ENCODE measurements at places on chromosomes 4 and X. TPM values are rescaled to one million over a fixed set of nuclear protein-coding genes. Genes with fewer than 3 reads are reported as not detected.

IL13RA1 gene
- 0.62 TPM for total RNA-seq

ANOS1 gene
- 0.08 TPM for total RNA-seq

NLGN3 gene
- 1.9 TPM for total RNA-seq

TIGD2 gene
- total RNA-seq = 5.3 TPM

MAGEE2 gene
- not detected for total RNA-seq

PITX2 gene
- total RNA-seq = not detected

TCEAL3 gene
- total RNA-seq = 6.1 TPM

SPATA4 gene
- total RNA-seq = not detected

PPARGC1A gene
- not detected for total RNA-seq

OCRL gene
- 2.2 TPM for total RNA-seq

NSDHL gene
- total RNA-seq = 13.8 TPM

NDNF gene
- 0.17 TPM for total RNA-seq

FGG gene
- not detected for total RNA-seq

FGF2 gene
- total RNA-seq = not detected

PAGE2 gene
- not detected for total RNA-seq

ZNF518B gene
- total RNA-seq = 35.5 TPM

JCHAIN gene
- total RNA-seq = 0.60 TPM

ALB gene
- not detected for total RNA-seq

CASK gene
- 52.1 TPM for total RNA-seq

FRMD7 gene
- total RNA-seq = not detected

F8A2 gene
- total RNA-seq = not detected

DSPP gene
- total RNA-seq = not detected

IL21 gene
- total RNA-seq = not detected

SPINK2 gene
- 9.8 TPM for total RNA-seq

TRMT2B gene
- total RNA-seq = 33.0 TPM

ZCCHC18 gene
- total RNA-seq = 13.5 TPM

FMR1NB gene
- total RNA-seq = not detected

FAM9B gene
- total RNA-seq = not detected

DUSP9 gene
- total RNA-seq = not detected

NFKB1 gene
- 130 TPM for total RNA-seq

PLAC8 gene
- total RNA-seq = 314 TPM

KCNE5 gene
- not detected for total RNA-seq

RNF175 gene
- not detected for total RNA-seq

MTTP gene
- total RNA-seq = 0.43 TPM

KCND1 gene
- 5.9 TPM for total RNA-seq

XAGE1A gene
- not detected for total RNA-seq

CXXC4 gene
- 0.06 TPM for total RNA-seq

C4orf54 gene
- total RNA-seq = not detected

COL25A1 gene
- total RNA-seq = 0.67 TPM

FRG2 gene
- total RNA-seq = not detected

PABPC1L2A gene
- total RNA-seq = not detected

TMEM35A gene
- not detected for total RNA-seq

HERC5 gene
- total RNA-seq = 44.8 TPM

CNKSR2 gene
- 9.2 TPM for total RNA-seq

EVC gene
- total RNA-seq = 0.36 TPM

LONRF3 gene
- 1.6 TPM for total RNA-seq

LINC00632 gene
- total RNA-seq = not detected

TMEM154 gene
- 21.9 TPM for total RNA-seq

MMAA gene
- 12.4 TPM for total RNA-seq

SH3TC1 gene
- 15.7 TPM for total RNA-seq

Data from activated naive CD8-positive, alpha-beta T cell treated with anti-CD3 and anti-CD28 coated beads, Interleukin-2, amount 10 ng/mL, durations not matched to agents 7 days and 5 days (primary cell).